SK-N-SH (cell line): ENCODE measurements at places on chromosomes 4 and X. TPM values are rescaled to one million over a fixed set of nuclear protein-coding genes. Genes with fewer than 3 reads are reported as not detected.
A peak's percentile ranks its signal among the peaks of the same experiment; 100 is the strongest.

The PFKFB1 gene
- 0.12 and 0.15 TPM in 2 replicates for polyA plus RNA-seq

DNA sequence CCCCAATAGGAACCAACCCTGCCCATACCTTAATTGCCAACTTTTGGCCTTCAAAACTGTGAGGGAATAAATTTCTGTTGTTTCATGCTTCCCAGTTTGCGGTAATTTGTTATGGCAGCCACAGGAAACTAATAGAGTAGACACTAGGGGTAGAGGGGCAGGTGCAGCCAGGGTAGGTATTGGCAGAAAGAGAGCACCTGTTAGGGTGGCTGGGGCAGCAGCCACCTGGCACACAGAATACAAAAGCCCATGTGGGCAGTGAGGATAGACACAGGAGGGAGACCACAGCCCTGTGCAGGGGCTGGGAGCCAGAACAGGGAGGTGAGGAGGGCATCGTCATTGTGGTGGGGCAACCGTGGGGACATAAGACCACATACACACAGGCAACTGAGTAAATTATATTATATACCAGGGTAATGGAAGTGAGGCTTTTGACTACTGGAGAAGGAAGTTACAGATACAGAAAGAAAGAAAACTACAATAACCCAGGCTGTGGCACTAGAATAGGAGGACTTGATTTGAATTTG is 28.2 kb downstream of the IRF2 start:
- no peaks in the 10 kb centered on the region for H3K27me3 ChIP-seq
- H3K4me1 ChIP-seq, result peaks cover 32% of the 10 kb centered on the region
- H3K36me3 ChIP-seq, result peaks cover 2% of the 10 kb centered on the region; the same call in 1 of the 2 replicates
- no peak for DNase-seq
- no peak overlapping the region for H3K4me3 ChIP-seq
- no peak overlapping the region for H3K27ac ChIP-seq

GRCh38 chr4:52982255-52982945 is 120.3 kb downstream of the RASL11B start:
- no peak overlapping the region for H3K27ac ChIP-seq
- H3K4me3 ChIP-seq, result no peak overlapping the region
- H3K4me1 ChIP-seq, result peaks cover 34% of the 10 kb centered on the region
- no peaks in the 10 kb centered on the region for H3K27me3 ChIP-seq

GRCh38 chr4:152310257-152310656 is 225.6 kb downstream of the FBXW7 start:
- H3K4me3 ChIP-seq, result no peak overlapping the region
- H3K36me3 ChIP-seq, result no peaks in the 10 kb centered on the region
- no peak for DNase-seq
- H3K27ac ChIP-seq, result peak overlapping the region; percentile 88
- no peaks in the 10 kb centered on the region for H3K27me3 ChIP-seq
- H3K4me1 ChIP-seq, result no peaks in the 10 kb centered on the region

DNA sequence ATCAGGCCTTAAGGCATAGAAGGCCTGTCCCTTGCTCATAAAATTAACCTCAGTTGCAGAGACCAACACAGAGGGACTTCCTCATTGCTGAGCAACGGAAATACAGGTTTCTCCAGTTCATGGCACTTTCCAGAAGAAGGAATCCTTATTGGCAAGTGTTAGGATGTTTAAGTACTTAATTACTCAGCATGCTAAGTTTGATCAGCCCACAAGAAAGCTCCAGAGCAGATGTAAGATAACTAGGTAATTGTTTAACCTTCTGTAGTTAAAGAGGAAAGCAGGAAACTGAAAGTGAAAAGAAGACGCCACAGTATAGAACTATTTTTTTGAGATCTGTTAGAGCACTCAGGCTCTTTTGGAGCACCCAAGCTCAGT is 33.5 kb downstream of the SMS start:
- DNase-seq, result no peak
- H3K27ac ChIP-seq, result peak overlapping the region; percentile 65
- peaks cover 46% of the 10 kb centered on the region for H3K36me3 ChIP-seq
- H3K4me3 ChIP-seq, result no peak overlapping the region

GRCh38 chr4:3877236-3877635 is 111.1 kb downstream of the ADRA2C start:
- no peaks in the 10 kb centered on the region for H3K4me1 ChIP-seq
- H3K36me3 ChIP-seq, result no peaks in the 10 kb centered on the region
- no peak for DNase-seq
- peaks cover 16% of the 10 kb centered on the region; the same call in 1 of the 2 replicates for H3K27me3 ChIP-seq
- no peak overlapping the region for H3K27ac ChIP-seq

The TLR2 gene
- 0.18 and 0.21 TPM in 2 replicates for polyA plus RNA-seq

DNA sequence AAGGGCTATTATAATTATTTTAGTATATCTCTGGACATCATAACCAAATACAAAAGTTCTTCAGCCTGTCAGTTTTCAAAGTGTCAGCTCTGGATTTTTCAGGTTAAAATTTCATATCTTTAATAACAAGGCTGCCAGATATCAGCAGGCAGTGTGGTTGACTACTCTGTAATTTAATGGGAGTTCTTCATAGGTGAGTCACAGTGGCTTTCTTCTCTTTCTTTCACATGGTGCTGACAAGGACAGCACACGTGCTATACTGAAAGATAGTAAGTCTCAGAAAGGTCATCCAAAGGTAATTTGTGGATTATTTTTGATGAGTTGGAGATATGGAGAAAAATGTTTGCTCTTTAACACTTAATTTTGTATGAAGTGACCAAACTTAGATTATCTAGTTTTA is 43.2 kb downstream of the GALNT7 start:
- H3K27ac ChIP-seq, result no peak overlapping the region
- no peak for DNase-seq
- no peaks in the 10 kb centered on the region for H3K27me3 ChIP-seq
- no peaks in the 10 kb centered on the region for H3K36me3 ChIP-seq

- no peaks in the 10 kb centered on the region for H3K36me3 ChIP-seq
- H3K27ac ChIP-seq, result no peak overlapping the region
- H3K4me1 ChIP-seq, result no peaks in the 10 kb centered on the region; the same call in 1 of the 2 replicates
- DNase-seq, result no peak
These were observed 8.2 kb downstream of the FHIP1A start for GRCh38 chr4:151417164-151417571.

DNA sequence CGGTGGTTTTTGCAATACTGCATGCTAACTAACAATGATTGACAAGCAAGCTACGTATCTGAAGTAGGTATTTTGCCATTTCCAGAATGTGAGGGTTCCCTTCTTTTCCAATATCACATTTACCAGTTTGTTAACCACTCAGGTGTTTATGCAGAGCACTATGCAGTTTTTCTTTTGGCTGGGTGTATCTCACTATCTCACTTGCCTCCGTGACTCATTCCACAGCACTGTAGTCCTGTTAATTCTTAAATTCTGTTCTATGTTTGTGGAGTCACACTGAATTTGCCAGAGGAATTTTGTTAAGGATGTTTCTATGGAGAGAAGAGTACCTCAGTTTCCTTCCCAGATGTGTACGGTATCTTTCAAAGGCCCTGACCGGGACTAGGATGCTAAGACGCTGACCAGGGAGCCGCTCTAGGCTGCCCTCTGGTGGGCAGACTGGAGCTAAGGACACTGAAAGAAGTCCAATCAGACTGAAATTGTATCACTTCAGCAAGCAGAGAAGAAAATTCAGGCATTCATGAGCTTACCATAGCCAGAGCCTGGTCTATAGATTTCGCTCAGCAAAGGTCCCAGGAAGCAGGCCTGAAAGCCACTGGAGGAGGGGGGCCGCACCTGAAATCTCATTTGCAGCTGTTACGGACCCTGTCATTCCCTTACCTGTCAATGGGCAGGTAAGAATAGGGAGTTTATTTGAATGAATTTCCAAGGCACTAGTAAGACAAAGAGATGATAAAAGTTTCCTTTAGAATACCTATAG is 388.4 kb upstream of the SPOCK3 start:
- no peaks in the 10 kb centered on the region for H3K4me1 ChIP-seq
- H3K27ac ChIP-seq, result no peak overlapping the region
- no peaks in the 10 kb centered on the region for H3K27me3 ChIP-seq

GRCh38 chr4:130511776-130512175 is 1415.8 kb downstream of the C4orf33 start:
- no peaks in the 10 kb centered on the region for H3K4me1 ChIP-seq
- no peak overlapping the region for H3K4me3 ChIP-seq

The MAMLD1 gene
- polyA plus RNA-seq, result 2.9 and 4.4 TPM in 2 replicates

DNA sequence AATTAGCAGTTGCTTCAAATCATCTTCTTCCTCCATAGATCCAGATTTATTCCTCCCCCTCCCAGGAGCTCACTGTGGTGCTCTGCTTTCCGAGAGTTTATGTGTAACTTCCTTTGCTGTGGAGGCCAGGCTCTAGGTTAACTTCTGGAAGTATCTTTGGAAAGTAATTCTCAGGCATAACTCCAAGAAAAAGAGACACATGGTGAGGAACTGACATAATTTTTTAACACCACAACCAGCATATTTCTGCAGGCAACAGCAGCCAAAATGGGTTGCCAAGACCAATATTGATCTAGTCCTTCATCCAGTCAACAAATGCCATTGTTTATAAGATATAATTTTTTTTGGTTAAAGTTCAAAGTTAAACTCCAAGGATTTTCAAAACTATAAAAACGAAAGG is 114.5 kb upstream of the RBPJ start:
- peaks cover 21% of the 10 kb centered on the region; the same call in 1 of the 2 replicates for H3K27me3 ChIP-seq
- H3K27ac ChIP-seq, result no peak overlapping the region
- H3K36me3 ChIP-seq, result no peaks in the 10 kb centered on the region
- H3K4me1 ChIP-seq, result no peaks in the 10 kb centered on the region
- no peak overlapping the region for H3K4me3 ChIP-seq
- DNase-seq, result no peak

DNA sequence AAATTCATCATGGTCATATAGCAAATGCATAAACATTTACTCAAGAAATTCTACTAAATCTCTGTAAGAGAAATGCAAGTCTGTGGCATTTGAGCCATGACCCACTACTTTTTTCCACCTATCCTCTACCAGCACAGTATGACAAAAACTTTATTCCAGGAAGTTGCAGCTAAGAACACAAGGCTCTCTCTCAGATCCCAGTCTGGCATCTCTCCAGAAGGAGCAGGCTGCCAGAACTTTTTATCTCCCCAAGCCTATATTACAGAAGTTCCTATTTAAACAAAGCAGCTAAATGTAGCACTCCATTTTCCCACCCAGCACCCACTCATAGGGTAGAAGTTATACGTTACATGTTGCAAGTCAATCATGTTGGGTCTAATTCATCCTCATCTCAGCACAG is 49.3 kb upstream of the EPGN start:
- no peak overlapping the region for H3K27ac ChIP-seq
- no peaks in the 10 kb centered on the region for H3K4me1 ChIP-seq
- no peak for DNase-seq
- H3K36me3 ChIP-seq, result no peaks in the 10 kb centered on the region
- no peak overlapping the region for H3K4me3 ChIP-seq

The SYN1 gene
- 0.02 and 0.08 TPM in 2 replicates for polyA plus RNA-seq

The TAB3 gene
- polyA plus RNA-seq, result 9.2 and 13.1 TPM in 2 replicates

- DNase-seq, result no peak
- H3K4me1 ChIP-seq, result no peaks in the 10 kb centered on the region
- H3K27me3 ChIP-seq, result no peaks in the 10 kb centered on the region
- H3K27ac ChIP-seq, result no peak overlapping the region
These were observed 145.7 kb downstream of the EDA start for GRCh38 chrX:69761633-69762032.

DNA sequence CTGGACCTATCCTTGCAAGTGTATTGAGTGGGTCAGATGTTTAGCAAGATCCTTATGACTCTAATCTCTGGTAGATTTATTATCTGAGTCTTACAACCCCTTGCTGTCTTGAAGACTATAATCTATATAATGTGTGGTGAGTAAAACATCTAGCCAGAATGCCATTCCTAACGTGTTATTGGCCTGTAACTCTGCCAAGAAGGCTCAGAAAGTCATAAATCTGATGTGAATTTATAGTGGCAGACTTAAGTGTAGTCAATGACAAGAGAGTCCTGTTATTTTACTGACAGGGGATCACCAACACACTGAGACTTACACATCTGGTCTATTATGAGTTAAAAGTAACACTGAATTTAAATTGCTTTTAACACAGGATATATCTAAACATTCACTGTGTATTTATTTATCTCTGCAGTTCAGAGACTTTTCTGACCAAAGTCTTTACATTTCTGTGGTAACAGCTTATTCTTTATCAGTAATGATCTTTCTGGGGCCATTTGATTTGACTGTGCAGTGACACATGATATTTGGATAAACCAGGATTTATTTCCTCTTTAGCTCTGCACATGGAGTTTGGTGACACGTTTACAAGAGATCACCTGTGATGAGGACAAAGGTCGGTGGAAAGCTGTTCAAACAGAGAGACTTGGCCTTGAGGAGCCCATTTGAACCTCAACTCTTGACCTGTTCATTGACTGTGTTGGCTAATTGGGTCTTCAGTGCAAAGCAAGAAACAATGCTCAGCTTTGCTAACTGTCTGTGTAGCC is 415.8 kb downstream of the STIM2 start:
- H3K27me3 ChIP-seq, result no peaks in the 10 kb centered on the region
- no peak overlapping the region for H3K27ac ChIP-seq
- no peaks in the 10 kb centered on the region for H3K36me3 ChIP-seq
- DNase-seq, result no peak
- H3K4me1 ChIP-seq, result no peaks in the 10 kb centered on the region

DNA sequence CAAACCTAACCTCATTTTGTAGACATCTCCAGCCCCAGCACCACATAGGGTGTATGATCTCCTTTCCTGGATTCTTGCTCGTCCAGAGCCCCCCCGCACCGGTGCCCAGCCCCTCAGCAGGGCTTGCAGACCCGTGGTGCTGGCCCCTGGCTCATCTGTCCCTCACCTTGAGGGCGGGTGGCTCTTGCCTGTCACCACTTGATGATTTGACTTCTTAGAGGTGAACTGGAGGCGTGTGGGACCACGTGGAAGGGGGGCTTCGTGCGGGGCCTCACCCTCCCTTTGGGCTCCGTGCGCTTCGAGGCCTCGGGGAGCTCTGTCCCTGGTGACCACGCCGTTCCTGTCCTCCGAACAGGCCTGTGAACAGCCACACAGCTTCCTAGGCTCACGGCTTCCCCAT is 15.5 kb downstream of the UVSSA start:
- no peak overlapping the region for H3K27ac ChIP-seq
- H3K4me3 ChIP-seq, result no peak overlapping the region
- DNase-seq, result no peak
- H3K27me3 ChIP-seq, result no peaks in the 10 kb centered on the region

The KLB gene
- not detected in 2 replicates for polyA plus RNA-seq

The SHISA3 gene
- 1.1 and 1.6 TPM in 2 replicates for polyA plus RNA-seq

The RAB9B gene
- polyA plus RNA-seq, result 0.64 and 0.96 TPM in 2 replicates

The CACNA1F gene
- polyA plus RNA-seq, result not detected in 2 replicates

- H3K27me3 ChIP-seq, result no peaks in the 10 kb centered on the region
- no peaks in the 10 kb centered on the region for H3K36me3 ChIP-seq
- no peak for DNase-seq
- no peak overlapping the region for H3K27ac ChIP-seq
- H3K4me3 ChIP-seq, result no peak overlapping the region
These were observed 36.6 kb upstream of the GPR78 start for GRCh38 chr4:8543623-8544022.

The SRPX gene
- 85.5 and 124 TPM in 2 replicates for polyA plus RNA-seq

DNA sequence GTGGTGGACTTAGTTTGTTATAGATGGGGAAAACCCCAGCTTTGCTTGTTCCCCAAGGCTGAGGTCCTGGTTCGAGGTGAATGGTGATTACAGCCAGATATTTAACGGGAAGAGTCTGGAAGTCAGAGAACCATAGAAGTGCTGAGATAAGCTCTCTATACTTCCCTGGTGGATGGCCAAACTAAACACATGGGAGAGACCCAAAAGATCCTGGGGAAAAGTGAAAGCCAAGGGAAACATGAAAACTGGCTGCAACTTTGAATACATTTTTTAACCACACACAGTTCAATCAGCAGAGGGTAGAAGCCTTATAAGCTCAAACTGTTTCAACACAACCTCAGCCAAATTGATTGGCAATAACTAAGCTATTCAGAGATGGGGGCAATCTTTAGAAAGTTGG is 29.3 kb upstream of the SRPX start:
- no peaks in the 10 kb centered on the region for H3K4me1 ChIP-seq
- no peak overlapping the region for H3K4me3 ChIP-seq
- no peaks in the 10 kb centered on the region for H3K27me3 ChIP-seq
- H3K36me3 ChIP-seq, result no peaks in the 10 kb centered on the region
- no peak overlapping the region for H3K27ac ChIP-seq
